ENCODE measurements at places on chromosomes 1 and 21. TPM values are rescaled to one million over a fixed set of nuclear protein-coding genes. Genes with fewer than 3 reads are reported as not detected.

DNA sequence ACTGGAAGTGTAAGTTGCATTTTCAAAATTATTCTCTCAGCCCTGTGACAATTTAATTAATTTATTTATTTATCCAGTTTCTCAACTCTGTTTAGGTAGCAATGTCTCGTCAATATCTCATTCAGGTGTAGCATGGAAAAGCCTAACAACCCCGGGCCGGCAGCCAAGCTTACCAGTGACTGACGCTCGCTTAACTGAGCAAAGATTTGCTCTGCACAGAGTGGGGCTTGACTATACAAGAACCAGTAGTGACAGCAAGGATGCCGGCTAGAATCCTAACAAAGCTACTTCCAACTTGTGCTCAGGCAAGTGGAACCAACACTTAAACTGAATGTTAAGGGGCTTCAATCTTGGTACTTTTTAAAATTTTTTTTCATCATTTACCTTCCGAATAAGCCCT, 80.9 kb upstream of the ESRRG start:
- no peak for DNase-seq

The PLPPR5 gene
- total RNA-seq: not detected

DNA sequence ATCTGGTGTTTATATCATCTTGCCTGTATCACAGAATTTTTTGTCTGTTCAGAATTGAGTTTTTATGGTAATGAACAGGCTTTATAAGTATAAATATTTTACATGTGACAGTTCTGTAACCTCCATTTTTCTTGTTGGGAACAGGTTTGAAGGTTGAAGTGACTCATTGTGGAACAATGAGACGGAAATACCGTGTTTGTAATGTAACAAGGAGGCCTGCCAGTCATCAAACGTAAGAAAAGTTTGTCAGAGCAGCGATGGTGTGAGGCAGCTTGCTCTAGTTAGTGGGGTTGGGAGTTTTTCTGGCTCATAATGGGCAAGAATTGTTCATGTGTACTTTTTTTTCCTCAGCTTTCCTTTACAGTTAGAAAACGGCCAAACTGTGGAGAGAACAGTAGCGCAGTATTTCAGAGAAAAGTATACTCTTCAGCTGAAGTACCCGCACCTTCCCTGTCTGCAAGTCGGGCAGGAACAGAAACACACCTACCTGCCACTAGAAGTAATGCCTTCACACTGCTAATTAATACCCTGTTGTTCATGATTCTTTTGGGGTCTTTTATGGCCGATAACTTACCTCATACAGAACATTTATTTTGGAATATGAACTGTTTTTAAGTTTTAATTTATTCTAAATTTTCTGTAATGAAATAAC, 75.2 kb upstream of the TEKT2 start:
- no peak for DNase-seq

The RSPO1 gene
- 0.49 TPM for total RNA-seq

Data from esophagus squamous epithelium (tissue), 5 donors.